ENCODE measurements at places on chromosomes 2 and 18.

GRCh38 chr2:191931329-191931728, 84.4 kb upstream of the CAVIN2 start:
- DNase-seq: no peak
- no peak overlapping the region for H3K4me3 ChIP-seq
- no peaks in the 10 kb centered on the region for H3K4me1 ChIP-seq
- no peaks in the 10 kb centered on the region for H3K27me3 ChIP-seq
- H3K36me3 ChIP-seq: no peaks in the 10 kb centered on the region

DNA sequence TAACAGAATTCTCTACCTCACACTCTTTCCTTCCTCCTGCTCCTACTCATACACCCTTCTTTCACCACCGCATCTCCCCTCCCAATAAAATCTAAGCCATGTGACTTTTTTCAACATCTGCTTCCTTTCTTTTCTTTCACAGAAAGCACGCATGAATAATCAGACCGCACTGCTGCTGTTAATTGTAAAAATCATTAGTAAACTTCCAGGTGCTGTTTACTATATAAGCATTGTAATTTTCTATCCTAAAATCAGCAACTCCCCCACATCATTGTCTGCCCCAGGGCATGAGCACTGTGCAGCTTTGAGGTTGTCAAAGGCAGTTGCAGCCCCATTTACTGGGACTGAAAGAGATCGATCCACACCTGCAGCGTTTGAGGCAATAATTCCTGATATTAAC, 782.6 kb upstream of the ID2 start:
- H3K36me3 ChIP-seq: no peaks in the 10 kb centered on the region
- no peaks in the 10 kb centered on the region for H3K27me3 ChIP-seq
- no peak overlapping the region for H3K4me3 ChIP-seq
- no peaks in the 10 kb centered on the region for H3K4me1 ChIP-seq
- DNase-seq: no peak

- no peaks in the 10 kb centered on the region for H3K36me3 ChIP-seq
- DNase-seq: no peak
- H3K27ac ChIP-seq: no peak overlapping the region
- H3K4me3 ChIP-seq: no peak overlapping the region
- no peaks in the 10 kb centered on the region for H3K4me1 ChIP-seq
Observed at GRCh38 chr18:13303756-13304364, 85.3 kb downstream of the LDLRAD4 start.

DNA sequence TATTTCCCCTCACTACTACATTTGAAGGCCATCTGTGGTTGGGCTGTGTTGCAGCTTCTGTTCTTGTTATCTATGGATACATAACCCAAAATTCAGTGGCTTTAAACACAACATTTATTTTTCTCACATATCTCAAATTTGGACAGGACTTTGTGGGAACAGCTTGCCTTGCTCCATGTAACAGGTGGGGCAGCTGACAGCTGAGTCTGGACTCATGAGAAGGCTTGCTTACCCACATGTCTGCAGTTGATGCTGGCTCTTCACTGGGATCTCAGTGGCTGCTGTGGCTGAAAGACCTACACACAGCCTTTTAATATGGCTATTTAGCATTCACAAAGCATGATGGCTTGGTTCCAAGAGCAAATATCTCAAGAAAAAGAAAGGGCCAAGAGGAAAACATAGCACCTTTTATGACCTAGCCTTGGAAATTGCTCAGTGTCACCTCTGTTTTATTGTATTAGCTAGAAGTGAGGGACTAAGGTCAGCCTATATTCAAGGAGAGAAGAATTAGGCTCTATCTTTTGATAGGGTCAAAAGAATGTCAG, 296.8 kb upstream of the ZNF521 start:
- H3K4me3 ChIP-seq: no peak overlapping the region
- H3K36me3 ChIP-seq: no peaks in the 10 kb centered on the region
- no peaks in the 10 kb centered on the region for H3K27me3 ChIP-seq
- no peak overlapping the region for H3K27ac ChIP-seq

DNA sequence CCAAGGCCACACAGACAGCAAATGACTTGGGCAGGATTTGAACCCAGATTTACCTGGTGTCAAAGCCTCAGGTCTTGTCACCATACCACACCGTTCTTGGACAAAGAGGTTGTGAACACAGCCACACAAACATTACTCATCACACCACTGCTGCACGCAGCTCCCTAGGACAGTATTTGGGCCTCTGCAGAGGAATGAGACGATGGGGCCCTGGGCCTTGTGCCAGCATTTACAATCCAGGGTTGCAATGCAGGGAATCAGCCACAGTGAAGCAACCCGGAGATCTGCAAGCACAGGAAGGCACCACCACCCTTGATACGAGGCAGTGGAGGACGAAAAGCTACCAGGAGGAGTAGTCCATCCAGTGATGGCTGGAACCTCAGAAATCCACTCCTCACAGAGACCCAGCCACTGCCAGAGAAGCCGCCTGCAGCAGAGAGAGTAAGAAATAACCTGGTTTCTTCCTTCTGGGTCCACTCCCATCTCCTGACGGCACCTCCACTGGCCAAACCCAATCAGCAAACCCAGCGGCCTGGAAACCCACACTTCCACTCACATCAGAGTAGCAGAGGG, 3.7 kb upstream of the MTCL1 start:
- H3K36me3 ChIP-seq: no peaks in the 10 kb centered on the region
- H3K27ac ChIP-seq: no peak overlapping the region
- peaks cover 15% of the 10 kb centered on the region for H3K4me1 ChIP-seq
- peaks cover 12% of the 10 kb centered on the region for H3K27me3 ChIP-seq

DNA sequence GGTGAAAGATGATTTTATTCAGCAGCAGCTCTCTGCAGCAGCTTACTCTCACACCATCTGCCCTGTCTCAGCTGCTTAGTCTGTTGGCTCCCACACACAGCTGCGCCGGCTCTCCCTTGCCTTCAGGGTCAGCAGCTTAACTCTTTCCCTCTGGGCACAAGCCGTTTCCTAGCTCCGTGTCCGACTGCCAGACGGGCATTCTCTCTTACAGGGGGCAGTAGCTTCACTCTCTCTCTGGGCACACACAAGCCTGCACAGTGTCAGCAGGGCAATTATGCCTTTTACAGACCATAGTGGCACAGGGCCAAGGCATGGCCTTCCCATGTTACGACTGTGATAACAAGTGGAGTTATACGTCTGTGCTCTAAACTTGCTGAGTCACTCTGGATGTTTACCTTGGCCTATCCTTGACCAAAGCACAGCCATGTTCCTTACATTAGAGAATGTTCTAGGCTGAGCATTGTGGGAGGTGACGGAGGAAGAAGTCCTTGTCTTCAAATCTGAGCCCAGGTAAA, 31.7 kb downstream of the PCARE start:
- no peaks in the 10 kb centered on the region for H3K36me3 ChIP-seq
- DNase-seq: no peak
- H3K4me3 ChIP-seq: no peak overlapping the region
- H3K27ac ChIP-seq: no peak overlapping the region
- no peaks in the 10 kb centered on the region for H3K4me1 ChIP-seq
